ENCODE measurements at places on chromosomes 1 and 21.

GRCh38 chr21:41877901-41878830 lies 978 bp downstream of the PRDM15 start:
- peak; percentile 17 for DNase-seq

- no peak for DNase-seq
These were observed 10.6 kb downstream of the PLXNA2 start for GRCh38 chr1:208233546-208233945.

GRCh38 chr1:63907051-63907450 lies 133.2 kb downstream of the ROR1 start:
- DNase-seq = no peak

DNA sequence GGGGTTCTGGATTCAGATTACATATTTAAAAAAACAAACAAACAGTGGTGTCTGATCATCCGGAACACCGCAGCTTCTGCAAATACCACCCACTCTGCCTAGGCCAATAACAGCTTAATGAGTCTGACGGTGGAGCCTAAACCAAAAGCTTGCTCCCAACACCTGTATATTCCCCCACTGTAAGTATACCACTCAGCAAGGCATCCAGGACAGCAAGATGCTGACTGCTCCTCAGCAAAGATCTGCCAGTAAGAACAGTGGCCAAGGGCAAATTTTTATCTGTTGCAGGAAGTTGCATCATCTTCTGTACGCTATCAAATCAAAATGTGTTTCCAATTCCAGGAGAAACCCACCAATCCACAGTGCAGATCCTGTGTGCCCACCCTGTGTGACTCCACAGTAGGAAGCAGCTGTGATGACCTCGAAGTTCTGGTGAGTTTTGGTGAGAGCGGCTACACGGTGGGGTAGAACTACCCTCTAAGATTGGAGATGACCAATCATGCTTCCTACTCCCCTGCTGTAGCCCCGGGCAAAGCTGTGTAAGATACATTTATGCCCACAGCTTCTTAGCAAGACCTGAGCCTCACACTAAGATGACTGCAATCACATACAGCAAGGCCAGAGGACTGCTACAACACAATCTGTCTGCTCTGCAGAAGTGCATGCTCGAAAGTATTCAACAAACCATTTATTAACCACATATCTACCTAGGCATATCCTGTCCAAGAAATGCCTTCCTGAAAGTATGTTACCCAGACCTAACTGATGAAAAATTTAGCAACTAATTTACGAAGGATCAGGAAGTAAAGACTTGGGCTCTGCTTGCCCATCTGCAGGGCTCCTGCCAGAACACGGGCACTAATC lies 30.5 kb downstream of the SIPA1L2 start:
- no peak for DNase-seq

DNA sequence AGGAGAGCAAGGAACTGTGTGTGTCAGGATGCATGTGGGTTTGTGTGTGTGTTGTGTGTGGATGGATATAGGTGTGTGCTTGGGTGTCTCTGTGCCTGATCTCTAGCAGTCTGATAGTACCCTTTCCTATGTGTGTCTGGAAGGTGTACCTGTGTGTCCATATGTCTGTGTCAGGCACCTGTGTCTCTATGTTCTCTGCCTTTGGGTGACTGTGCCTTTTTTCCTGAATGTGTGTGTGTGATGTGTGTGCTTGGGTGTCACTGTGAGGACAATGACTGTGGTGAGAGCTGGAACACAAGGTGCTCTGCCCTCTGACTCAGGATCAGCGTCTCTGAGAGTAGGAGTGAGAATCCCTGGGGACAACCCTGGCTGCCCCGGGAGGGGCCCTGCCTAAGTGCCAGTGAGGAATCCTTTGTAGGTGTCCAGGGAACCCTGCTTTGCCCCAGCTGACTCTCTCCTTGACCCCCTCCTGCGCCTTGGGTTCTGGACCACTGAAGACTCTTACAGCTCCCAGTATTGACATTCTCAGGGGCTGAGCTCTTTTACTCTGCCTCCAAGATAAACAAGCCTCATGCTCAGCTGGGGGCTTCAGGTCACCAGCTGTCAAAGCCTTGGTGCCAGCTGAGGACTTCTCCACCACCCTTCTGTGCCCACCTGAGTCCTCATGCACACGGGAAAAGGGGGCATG lies 735 bp upstream of the EFNA3 start:
- no peak for DNase-seq

DNA sequence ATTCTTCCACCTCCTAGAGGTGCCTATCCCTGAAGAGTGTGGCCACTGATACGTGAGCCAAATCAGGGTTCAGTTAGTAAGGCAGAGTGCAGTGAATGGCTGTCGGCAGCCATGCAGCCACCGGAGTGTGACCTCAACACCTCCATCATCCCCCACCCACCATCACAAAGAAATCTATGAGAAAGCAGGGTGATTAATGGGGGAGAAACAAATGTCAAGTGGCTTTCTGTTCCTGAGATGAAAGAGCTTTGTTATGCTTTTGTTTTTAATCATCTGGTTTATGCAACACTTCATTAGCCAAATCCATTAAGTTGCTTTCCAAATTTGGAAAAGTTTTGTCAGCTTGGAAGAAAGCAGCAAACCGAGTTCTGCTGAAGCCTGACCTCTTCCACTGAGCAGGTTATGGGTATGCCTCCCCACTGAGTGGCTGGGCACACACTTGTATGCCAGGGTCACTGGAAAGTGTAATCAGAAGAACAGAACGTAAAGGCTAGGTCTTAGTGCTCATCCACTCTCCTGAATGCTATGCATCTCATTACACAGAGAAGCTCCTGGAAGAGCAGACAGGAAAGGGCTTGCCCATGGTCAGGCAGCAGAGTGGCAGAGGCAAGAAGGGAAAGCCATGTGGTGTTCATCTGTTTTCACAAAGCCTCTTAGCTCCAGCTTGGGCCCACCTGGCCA lies 57.1 kb upstream of the ATP1B1 start:
- DNase-seq = no peak

DNA sequence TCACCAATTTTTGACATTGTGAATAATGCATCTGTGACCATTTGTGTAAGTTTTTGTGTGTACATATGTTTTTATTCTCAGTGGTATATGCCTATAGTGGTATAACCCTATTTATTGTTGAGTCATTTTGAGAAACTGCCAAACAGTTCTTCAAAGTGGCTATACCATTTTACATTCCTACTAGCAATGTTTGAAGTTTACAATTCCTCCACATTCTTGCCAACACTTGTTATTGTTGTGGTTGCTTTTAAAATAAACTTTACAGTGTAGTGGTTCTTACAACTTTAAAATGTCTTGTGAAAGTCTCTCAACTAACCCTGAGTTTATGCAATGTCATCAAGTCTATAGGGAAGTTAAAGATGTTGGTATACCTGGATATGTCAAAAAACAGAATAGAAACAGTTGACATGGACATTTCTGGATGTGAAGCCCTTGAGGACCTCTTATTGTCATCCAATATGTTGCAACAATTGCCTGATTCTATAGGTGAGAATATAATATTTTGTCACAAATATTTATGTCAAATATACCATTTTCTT lies 219.4 kb downstream of the LRRC40 start:
- no peak for DNase-seq

DNA sequence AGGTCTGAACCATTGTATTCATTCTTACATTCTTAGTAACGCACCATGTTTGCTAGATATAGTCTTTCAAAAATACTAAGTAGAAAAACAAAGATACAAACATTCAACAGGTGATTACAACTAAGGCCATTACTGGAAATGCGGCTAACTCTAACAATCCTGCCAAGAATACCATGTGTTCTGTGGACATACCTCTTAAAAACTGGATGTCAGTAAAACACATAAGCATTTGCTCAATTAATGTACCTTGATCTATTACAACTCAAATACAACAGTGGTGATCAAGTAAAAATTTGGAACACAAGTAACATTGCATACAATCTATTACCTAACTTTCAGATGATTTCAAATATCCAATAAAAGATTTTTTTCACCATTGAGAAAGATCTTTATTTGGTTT lies 15.4 kb downstream of the ANGPTL3 start:
- DNase-seq = no peak
